ENCODE measurements at places on chromosomes 3 and 15.

- no peak for DNase-seq
These were observed 95.3 kb downstream of the TIGIT start for GRCh38 chr3:114389156-114389555.

DNA sequence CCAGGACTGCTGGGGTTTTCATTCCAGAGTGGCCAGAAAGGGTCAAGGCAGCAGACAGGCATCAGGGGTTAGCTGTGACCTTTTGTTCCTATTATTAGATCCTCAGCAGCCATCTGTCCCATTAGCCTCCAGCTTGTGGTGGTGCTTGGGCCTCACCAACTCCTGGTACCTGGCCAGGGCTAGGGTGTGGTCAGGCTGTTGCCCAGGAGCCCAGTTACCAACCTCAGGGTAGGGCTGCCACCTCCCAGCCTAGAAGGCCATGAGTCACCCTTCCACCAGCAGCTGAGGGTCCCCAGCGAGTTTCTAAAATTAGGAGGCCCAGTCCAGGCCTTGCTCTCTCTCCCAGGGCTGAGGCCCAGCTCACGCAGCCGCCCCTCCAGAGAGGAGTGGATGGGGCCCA is 12.2 kb downstream of the TMEM43 start:
- DNase-seq, result no peak

DNA sequence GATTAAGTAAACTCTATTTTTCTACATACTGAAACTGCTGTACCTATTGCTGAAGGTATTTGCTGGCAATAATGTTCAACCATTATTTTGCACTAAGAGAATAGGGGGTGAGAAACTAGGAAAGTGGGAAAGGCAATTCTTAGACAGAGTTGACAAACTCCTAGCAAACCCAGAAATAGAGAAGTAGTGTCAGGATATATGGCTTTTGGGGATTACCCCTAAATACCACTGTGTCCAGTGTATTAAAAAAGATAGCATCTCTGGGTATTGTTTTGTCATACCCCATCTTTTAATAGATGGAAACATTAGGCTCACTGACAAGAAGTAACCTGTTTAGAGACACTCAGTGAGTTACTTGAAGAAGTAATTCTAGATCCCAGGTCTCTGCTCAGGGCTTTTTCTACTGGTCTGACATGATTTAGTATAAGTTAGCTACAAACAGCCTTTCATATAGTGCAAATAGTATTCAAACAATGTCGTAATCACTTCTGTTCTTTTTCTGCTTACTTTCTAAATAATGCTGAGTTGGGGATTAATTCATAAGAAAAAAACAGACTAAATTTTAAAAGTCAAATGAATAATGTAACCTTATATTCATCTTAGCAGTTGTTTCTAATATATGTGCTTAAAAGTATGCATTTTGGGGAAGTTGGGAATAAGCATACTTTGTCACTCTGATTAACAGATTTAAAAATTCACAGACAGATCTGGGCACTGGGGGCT is 107.2 kb downstream of the IL1RAP start:
- DNase-seq, result no peak

DNA sequence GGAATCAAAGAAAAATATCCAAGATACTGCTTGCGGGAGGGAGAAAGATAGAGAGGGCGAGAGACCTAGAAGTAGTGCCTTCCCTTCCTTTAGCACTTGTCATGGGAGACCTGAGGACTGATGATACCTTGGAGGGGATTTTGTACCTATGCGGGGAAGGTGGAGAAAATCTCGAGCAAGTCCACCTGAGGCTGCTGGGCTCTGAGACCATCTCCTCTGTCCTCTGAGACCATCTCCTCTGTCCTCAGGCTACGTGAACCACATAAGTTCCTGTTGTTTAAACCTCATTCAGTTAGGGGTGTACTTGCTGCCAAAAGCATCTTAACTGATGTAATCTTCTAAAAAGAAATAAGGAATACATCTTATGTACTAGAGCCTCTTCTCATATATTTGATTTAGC is 164.9 kb downstream of the NR2F2 start:
- DNase-seq, result no peak

DNA sequence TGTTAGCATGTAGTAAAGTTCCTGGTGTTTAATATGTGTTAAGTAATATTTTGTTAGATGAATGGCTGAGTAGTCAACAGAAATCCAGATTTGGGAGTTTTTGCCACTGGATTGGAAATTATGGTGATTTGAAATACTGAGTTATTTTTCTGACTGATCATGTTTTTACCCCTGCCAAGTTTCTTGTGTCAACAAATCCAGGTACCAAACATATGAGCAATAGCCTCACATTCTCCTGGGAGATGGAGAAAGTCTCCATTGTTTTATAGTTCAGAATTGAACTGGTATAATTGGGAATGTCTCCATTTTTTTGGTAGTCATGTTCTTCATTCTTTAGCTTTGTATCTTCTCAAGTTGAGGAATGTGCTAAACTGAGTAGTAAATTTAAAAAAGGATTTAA is 767.2 kb upstream of the LMCD1 start:
- no peak for DNase-seq

DNA sequence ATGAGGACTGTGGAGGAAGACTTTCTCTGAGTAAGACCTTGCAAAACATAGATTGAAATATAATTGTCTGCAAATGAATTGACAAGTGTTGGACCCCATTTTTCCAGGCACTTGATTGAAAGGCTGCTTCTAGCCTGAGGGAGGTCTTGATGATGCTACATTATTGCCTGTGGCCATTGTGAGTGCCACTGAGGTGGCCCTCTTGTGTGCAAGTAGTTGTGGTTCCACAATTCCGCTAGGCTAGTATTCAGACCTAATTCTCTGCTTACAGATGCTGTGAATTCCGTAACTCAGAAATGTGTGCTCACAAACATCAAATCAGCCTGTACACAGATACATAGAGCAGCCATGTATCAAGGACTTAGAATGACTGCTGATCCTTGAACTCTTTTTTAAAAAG is 34.7 kb downstream of the FNDC3B start:
- no peak for DNase-seq

GRCh38 chr15:85618956-85619491 is 175.7 kb downstream of the KLHL25 start:
- no peak for DNase-seq

- DNase-seq, result no peak
These were observed at the start of gene SLC6A11 for GRCh38 chr3:10816019-10816862. Gene SLC6A11 (plus strand): TSS chr3:10816228. CDS start chr3:10816266, 38 bp downstream.

GRCh38 chr15:88450125-88450798 is 16.9 kb downstream of the MRPL46 start:
- DNase-seq, result no peak

DNA sequence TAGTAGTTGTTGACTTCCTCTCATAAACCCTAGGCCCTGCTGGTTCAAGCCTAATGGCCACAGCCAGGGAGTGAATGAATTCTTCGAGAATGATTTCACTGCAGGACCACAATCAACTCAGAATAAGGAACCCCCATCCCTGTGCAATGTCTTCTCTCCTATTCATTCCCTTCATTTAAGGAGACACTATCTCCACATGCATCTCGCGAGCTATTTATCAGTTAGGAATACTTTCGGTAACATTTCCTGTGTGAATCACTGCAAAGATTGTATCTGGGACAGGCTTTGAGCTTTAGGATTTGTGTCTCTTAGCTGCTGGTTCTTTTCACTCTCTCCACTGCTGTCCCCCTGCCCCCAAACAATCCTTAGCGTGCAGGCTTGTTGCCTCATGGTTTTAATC is 94.4 kb downstream of the MYLK start:
- no peak for DNase-seq

GRCh38 chr15:99717161-99718009 is 15.9 kb downstream of the LYSMD4 start:
- no peak for DNase-seq

DNA sequence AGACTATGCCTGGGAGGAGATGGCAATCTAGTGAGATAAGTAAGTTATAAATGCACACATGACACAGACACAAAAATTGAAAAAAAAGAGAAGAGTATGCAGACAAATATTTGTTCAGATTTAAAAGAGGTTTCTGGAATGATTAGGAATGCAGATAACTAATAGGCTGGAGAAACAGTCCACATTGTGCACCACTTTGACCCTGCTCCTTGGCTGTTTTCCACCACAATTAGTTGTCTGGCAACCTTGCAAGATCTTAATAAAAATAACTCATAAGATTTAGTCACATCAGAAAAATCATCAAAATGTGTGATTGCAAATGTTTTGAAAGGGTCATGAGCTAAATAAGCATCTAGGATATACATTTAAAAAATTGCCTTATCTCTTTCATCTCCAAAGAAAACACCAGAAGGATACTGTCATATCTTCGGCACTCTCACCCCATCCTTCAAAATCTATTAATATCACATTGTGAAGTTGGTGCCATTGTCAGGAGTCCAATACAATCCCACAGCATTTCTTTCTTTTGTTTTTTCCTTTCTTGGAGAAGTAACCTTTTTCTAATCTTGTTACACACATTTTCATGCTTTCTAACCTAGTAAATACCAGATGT is 153.7 kb upstream of the KCNMB2 start:
- no peak for DNase-seq

DNA sequence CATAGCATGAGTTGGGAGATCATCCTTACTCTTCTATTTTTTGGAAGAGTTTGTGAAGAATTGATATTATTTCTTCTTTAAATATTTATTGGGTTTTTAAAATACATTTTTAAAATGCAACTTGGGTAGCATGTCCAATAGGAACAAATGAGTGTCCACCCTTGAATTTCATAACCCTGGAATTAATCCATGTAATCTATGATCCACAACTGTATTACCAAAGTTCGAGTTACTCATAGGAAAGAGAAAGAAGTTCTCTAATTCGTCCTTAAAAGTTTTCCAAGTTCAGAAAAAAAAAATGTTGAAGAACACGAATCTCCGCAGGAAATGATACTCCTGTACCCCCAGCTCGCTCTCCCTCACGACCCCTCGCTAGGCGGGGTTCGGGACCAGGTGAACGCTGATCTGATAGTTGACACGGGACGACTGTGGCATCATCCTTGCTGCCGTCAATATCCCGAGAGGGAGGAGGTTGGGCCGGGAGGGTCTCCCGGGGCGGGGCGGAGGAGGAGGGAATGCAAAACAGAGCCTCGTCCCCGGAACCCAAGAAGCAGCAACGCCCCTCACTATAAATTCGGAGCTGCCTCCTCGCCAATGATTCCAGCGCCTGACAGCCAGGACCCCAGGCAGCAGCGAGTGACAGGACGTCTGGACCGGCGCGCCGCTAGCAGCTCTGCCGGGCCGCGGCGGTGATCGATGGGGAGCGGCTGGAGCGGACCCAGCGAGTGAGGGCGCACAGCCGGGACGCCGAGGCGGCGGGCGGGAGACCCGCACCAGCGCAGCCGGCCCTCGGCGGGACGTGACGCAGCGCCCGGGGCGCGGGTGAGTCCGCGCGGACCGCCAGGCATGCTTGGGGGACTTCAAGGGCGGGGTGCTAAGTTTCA is at the start of gene AGTR1:
Gene AGTR1, plus strand, starts transcription at position 598 of the 884 bp plus-strand sequence. CDS start 43,133 bp downstream, outside the sequence.
- DNase-seq, result no peak

- DNase-seq, result no peak
These were observed 35.4 kb downstream of the ARIH1 start for GRCh38 chr15:72509484-72509883.

- DNase-seq, result no peak
These were observed 103.6 kb upstream of the ICE2 start for GRCh38 chr15:60582370-60583036.

- DNase-seq, result no peak
These were observed 495.4 kb downstream of the OTOL1 start for GRCh38 chr3:161991901-161992540.

- no peak for DNase-seq
These were observed 75.4 kb downstream of the REC114 start for GRCh38 chr15:73518180-73518862.

DNA sequence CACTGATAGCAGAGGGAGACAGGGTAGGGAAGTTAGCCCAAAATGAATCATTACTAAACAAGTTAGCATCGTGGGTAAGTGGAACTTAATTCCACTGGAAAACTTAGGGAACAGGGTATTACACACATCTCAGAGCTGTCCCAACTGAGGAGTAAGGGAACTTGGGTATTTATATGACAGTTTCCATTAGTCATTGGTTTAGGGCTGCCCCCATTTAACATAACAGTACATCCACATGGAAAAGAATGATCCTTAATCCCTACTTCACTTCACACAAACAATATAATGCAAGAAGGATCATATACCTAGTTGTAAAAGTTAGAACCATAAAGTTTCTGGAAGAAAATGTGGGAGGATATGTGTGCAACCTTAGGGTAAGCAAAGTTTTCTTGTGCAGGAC is 4.3 kb upstream of the REC114 start:
- no peak for DNase-seq

Data from stimulated activated CD8-positive, alpha-beta memory T cell treated with anti-CD3 and anti-CD28 coated beads, Interleukin-7, amount 100 ng/mL, for 1 hour (primary cell).